ENCODE measurements at places on chromosomes 4 and X.
A peak's percentile ranks its signal among the peaks of the same experiment; 100 is the strongest.

DNA sequence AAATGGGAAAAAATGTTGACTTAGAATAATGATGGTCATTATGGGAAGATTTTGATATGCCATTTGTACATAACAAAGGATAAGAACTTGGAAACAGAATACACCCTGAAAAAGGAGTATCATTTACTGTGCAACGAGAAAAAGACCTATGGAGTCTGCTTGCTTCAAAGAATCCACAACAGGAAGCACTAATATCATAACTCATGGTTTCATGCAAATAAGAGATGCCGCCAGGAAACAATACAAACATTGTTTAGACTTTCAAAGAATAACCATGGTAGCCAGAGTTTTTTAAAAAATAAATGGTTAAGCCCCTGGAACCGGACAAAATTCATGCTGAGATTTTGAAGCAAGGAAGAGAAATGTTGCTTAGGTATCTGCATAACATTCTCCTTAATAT is 139.9 kb upstream of the ETNPPL start:
- no peak for DNase-seq

- peak; percentile 27 for DNase-seq
Measured at GRCh38 chrX:39974270-39974669, 123.5 kb downstream of the BCOR start.

DNA sequence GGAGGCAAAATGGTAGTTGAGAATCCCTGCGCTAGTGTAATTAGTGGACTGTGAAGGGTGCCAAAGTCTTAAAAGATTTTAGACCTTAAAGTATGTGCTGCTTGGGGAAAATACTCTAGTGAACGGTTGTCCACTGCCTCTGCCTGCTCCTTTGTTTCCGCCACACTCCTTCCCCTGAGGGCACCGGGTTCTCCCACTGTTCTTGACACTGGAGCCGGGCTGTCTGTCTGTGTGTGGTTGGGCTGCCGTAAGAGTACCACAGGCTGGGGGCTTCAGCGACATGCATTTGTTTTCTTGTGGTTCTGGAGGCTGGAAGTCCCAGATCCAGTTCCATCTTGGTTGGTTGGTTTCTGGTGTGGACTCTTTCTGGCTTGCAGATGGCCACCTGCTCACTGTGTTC is 76.2 kb downstream of the CLDN34 start:
- DNase-seq, result no peak

DNA sequence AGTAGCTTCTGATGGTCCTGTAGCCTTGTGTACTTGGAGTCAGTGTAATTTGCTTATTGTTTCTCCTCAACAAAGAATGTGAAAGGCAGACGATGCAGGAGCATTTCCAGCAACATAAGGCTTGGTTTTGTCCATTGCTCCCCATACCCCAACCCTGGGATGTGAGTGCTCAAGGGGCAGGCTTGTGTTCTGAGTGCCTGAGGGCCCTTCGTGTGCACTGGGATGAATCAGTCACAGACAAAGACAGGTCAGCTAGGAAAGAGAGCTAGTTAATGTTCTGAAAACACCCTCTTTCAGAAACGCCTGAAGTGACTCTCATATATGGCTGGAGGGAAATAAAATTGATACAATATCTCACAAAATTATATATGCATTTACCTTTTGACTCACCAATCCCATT is 59.1 kb downstream of the PRPS1 start:
- no peak for DNase-seq

DNA sequence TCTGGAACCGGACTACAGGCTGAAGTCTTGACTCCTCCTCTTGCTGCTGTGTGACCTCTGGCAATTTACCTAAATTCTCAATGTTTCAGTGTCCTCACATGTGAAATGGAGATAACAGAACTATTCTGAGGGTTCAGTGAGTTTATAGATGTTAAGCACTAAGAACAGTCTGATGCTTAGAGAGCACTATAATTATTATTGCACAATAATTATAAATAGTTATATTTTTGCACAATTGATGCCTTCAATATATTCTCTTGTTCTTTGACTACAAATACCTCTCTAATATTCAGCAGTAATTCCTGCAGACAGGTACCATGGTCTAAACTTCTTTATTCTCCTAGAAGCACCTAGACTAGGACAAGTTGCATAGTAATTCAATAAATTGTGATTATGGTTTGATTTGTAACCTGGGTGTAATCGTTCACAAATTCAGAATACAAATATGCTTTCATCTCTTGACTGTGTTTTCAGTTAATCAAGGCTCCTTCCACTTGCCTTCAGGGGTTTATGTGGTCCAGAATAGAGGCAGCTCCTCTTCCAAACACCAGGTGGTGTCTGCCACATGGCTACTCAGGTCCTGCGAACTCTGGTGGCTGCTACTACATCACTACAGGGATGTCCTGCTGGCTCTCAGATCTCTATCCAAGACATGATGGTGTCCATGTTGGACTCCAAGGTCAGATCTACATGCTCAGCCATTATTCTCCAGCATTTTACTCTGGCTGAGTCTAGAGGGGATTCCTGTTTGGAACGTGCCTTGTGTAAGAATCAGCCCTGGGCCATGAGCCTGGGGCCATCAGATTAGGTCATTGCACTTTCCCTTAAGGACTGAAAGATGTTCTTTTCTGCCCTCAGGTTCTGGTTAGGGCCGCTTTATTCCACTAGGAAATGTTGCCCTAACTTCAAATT is 103.4 kb downstream of the QRFPR start:
- DNase-seq, result peak; percentile 23

DNA sequence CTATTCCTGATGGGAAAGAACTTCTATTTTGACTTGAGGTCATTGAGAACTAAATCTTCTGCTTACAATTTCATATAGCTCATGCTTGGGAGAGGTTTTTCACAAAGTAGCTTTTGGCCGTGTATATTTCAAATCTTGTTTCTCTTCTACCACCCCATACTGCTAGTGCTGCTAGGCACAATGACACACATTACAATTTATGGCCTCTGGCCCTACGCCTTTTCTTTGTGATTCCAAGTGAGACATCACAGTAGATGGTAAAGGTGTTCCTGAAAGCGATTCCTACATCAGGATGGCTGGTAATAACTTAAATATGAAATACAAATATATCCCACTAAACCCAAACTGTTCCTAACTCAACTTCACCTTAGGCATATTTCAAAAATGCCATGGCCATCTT is 101.1 kb downstream of the ATXN3L start:
- no peak for DNase-seq

DNA sequence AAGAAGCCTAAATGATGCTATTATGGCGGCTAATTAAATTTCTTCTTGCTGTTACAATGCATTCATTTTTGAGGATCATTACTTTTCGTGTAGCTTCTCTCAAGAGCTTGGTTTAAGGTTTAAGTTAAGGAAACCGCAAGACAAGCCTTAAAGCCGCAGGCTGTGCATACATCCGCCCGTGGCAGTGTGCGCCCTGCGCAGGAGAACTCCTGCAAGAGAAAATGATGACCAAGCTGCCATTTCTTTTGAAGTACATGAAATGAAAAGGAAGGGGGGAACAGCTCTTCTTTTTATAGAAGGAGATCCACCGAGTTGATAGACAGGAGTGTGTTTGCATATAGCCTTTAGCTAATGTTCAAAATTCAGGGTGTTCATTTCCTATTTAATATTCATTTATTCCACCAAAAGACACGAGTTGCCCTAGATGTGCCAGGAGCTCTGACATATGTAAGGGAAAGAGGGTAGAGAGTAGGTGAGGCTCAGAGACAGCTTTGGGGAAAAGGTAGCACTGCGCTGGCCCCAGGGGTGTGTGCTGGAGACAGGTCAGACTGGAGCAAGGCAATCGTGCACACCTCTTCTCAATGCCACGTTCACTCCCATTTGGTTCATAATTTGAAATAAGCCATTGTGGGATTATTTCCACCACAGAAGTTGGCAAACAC is 112.1 kb upstream of the LDB2 start:
- DNase-seq, result no peak

GRCh38 chr4:139872274-139872673 is 206.7 kb downstream of the MGST2 start:
- no peak for DNase-seq

GRCh38 chr4:119977076-119977940 is 89.3 kb downstream of the MAD2L1 start:
- no peak for DNase-seq

DNA sequence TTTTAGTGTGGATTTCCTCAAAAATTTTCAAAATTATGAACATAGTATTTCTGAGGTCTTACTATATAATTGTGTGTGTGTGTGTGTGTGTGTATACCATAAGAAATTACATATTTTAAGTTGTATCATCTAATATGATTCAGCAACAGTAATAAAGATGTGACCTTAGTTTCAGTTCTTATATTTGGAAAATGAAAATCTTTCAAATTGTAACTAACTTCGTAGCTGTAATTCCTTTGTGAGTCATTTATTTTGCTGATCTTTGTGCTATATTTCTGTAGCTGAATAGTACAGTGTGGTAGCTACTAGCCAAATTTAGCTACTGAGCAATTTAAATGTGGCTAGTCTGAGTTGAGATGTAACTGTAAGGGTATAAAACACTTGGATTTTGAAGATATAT is 116.4 kb downstream of the RAP1GDS1 start:
- DNase-seq, result no peak

GRCh38 chr4:185515248-185515647 is 20.1 kb downstream of the PDLIM3 start:
- no peak for DNase-seq

GRCh38 chrX:39982948-39983347 is 114.8 kb downstream of the BCOR start:
- peak; percentile 24 for DNase-seq

- no peak for DNase-seq
Measured at GRCh38 chrX:108270739-108271396, 167.4 kb downstream of the COL4A6 start.

- no peak for DNase-seq
Measured at GRCh38 chrX:64885850-64886249, 90.4 kb downstream of the ZC4H2 start.

DNA sequence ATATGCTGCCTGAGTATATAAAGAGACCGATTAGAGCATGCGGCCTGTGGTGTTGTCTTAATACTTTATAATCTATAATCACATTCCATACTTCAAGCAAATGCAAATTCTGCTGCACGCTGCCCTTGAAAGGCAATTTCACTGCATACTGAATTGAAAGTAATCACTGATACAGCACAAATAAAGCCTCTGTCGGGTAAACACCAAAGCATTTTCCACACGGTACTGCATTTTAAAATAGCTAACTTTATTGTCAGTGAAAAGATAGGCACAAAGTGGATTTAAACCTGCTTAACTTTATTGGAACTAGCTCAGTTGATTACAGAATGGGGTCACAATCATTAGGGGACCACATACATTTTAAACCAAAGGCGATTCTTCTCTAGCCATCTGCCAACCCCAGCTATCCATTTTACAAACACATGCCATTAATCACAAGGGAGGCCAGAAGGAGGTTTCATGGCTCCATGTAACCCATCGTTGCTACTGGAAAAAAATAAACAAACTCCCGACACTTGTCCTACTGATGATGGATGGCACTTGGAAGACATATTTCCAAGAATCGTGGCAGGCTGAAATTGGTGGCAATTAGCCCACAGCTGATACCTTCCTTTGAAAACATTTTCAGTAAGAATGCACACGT is 65.9 kb downstream of the AMOT start:
- no peak for DNase-seq

DNA sequence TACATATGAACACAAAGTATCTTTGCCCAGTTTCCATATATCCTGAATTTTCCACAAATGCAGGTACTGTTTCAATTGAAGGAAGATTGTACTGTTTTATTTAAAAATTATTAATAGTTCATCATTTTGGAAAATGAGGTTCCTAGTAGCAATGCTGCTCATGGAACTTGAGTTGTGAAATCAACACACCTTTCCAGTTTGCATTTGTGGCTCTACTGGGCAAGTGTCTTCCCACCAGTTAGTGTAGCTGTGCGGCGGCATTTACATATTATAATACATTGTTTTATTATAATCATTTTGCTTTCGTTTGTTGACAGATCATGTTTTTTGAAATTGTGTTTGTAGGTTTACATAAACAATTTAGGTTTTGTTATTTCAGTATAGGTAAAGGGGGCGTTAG is 2.0 kb upstream of the DDX3X start:
- DNase-seq, result no peak
